ENCODE measurements at places on chromosomes 16 and 17.

DNA sequence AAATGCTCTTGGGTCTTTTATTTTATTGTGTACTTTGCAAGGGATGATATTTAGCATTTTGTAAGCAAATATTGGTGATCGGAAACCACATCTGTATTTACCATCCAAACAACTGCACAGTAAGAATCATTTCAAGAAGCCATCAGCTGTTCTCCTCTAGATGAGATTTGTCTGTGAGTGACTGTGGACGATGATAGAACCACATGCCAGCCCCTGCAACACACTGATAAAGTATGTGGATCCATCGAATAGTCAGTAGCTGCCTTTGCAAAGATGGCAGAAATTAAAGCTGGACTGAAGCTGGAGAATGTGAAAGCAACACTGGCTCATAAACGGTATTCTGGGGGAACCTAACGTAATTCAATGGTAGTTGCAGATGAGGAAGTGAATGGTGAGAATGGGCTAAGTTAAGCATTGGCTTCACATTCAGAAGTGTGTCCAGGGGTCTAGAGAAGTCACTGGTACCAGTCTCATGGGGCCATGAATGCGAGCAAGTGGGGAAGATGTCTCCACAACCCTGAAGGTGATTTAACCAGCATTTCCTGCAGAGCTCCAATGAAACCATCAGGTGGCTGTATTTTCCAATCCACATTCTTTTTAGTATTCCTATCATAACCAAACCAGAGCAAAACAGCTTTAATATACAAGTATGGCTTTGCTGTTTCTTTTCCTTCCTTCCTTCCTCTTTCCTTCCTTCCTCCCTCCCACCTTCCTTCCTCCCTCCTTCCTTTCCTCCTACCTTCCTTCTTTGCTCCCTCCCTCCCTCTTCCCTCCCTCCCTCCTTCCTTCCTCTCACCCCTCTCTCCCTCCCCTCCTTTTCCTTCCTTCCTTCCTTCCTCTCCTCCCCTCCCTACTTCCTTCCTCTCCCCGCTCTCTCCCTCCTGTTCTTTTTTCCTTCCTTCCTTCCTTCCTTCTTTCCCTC lies 169.4 kb downstream of the ABCA8 start:
- DNase-seq, result no peak

DNA sequence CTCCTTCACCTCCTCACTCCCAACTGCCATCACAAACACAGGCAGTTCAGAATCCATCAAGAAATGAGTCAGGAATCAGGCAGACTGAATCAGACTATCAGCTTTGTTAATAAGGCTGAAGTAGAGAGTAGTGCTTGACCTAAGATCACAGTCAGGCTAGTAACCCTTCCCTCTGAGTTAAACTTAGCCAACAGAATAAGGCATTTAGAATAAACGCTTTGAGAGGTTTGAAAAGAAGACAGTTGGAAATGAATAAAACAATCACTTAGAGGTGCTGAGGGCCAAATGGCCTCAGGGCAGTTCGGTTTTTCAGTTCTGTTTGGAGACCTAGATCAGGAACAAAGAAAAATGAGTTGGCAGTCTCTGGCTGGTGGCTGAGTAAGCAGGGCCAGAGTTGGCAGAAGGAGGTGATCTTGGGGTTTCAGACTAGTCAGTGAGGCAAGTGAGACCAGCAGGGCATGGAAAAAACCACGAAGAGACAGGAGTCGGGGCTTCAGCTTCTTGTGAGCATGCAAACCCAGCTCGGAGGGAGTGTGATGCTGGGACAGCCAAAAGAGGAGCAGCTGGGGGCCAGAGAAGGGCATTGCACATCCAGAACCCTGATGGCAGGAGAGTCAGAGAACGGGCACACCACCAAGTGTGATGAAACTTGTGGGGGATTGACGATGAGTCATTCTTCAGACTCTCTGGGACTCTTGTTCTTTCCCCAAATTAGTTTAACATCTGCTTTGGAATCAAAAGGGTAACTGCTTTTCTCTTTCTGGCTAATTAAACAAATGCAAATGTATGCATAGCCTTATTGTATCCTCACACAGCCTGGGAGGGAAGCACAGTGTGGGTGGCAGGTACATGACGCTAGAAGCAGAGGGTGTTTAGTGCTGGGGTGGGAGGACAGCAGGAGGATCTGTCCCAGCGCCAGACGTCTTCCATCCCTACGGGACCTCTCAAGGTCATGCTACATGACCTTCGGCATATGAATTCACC lies 54.8 kb downstream of the SPECC1 start:
- peak; percentile 80 for DNase-seq

DNA sequence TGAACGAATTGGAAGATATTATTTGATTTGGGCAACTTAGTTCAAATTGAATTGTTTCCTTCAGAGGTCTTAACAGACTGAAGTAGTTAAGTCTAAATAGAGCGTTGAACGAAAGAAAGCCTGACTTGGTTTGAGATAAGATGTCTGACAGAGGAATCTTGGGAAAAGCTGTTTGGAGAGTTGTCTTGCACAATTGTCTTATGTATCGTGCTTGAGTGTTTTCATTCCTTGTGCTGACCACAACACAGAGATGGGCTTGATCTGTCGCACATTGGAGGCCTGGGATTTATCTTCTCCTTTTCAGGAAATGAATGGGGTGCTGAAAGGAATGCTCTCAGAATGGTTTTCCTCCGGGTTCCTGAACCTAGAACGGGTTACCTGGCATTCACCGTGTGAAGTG lies 7.8 kb downstream of the MLYCD start:
- no peak for DNase-seq

DNA sequence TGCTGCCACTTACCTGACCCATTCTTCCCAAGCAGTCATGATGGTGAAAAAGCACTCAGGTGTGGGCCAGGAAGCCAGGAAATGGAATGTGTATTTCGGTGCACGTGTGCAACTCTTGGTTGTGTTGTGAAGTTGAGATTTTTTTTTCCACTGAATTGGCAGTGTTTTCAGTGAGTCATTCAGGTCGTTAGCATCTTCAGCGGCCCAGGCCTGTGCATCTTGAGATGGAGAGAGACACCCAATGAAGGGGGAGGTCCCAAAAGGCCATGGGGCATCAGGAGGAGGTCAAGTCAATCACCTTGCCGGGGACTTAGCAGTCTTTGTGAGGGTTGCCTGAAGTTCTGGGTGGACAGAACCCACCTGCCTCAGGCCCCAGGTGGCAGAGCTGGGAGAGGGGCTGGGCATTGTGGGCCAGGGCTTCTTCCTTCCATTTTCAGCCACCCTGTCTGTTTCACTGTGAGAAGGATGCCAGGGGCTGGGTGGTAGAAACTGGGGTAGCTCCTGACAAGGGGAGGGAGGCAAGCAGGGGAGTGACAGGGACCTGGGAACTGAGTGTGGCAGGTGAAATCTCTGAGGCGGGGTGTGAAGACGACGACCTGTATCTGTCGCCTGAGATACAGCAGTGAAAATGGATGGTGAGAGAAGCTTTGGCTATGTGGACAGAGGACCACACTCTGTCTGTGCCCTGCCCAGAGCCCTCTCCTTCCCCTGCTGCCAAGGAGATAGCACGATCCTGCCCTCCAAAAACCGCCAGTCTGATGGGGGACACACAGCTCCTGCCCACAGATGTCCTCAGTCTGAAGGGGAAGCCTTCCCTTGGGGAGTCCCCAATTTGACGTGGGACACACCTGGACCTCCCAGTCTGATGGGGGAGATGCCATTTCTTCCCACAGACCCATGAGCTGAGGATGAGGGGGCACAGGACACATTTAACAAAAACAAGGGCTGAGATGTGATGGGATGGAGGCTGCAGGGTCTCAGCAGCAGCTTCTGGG lies 11.9 kb downstream of the TBKBP1 start:
- DNase-seq, result no peak

DNA sequence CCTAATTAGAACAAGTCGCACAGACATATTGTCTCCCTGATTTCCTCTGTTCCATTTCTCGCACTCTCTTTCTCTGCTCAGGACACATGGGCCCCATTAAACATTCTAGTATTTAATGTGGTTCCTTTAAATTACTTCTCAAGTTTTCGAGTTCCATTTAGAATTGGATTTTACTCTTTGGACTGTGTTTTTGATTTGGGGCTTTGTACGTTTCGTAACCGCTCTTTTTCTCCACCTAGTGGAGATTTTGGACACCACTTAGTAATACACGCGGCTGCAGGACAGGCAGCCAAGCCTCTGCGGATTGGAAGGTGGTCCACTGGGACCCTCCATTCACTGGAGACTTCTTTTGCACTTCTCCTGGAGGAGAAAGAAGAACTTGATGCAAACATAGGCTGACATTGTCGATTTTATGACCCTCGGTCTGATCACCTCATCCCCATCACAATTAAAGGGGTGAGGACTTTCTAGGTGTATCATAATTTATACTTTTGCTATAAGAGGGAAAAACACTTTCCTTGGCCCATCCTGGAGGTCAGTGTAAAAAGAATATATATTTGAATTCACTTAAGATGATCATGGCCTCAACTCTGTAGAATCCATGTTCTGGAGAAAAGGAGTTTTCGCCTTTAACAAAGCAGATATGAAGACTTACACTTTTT lies 85.7 kb downstream of the NOG start:
- DNase-seq, result no peak

- DNase-seq, result no peak
Measured at GRCh38 chr17:75416006-75416405, 10.5 kb upstream of the GRB2 start.

DNA sequence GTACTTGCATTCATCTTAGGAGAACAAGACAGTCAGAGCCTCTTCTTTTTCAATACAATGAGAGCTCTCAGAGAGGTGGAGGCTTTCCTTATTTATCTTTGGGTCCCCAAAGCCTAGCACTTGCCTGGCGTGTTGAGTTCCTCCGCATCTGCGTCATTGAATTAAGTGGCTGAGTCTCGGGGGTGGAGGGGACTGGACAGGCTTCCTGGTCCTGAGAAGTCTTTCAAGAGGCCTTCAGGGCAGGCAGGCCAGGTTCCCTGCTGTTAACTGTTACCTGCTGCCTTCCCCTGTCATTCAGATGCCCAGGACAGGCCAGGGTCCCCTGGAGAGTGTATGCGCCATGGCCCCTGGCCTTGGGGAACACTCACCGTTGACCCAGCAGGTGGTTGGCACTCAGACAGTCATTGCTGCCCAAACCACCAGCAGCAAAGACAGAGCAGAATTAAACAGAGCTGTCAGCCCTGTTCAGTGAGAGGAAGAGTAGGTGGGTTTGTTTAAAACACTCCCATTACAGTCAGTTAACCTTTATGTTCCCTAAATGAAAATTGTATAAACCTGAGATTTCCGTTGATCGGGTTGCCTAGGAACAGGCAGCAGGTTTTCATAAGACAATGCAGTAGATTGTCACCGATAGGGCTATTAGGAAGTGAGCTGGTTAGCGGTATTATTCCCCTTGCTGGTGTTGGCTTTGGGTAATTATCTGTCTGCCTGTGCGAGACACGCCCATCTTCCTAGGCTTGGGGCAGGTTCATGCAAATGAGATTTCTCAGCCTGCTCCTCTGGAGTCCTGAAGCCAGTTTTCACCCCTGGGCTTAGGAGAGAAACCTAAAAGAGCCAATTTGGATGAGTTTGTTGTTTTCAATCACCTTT lies 132.7 kb downstream of the CCDC182 start:
- DNase-seq, result no peak

DNA sequence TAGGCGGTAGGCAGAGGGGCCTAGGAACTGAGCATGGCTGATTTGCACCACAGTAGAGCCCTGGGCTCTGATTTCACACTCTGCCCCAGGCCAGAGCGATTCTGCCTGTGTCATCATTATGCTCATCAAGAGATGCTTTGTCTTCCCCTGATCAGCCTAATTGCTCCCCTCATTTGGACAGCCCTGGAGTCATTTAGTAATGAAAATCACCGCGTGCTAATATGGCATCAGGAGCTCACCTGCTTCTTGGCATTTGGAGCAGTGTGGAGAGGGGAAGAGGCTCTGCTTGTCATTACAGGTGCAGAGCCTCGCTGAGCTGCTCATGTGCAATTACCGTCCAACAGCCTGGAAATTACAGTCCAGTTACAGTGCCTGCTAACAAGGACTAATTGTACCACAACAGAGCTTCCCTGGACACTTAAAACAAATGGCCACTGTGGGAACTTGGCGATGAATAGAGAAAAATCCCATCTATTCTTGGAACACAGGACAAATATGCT lies 157.1 kb upstream of the WSCD1 start:
- no peak for DNase-seq

DNA sequence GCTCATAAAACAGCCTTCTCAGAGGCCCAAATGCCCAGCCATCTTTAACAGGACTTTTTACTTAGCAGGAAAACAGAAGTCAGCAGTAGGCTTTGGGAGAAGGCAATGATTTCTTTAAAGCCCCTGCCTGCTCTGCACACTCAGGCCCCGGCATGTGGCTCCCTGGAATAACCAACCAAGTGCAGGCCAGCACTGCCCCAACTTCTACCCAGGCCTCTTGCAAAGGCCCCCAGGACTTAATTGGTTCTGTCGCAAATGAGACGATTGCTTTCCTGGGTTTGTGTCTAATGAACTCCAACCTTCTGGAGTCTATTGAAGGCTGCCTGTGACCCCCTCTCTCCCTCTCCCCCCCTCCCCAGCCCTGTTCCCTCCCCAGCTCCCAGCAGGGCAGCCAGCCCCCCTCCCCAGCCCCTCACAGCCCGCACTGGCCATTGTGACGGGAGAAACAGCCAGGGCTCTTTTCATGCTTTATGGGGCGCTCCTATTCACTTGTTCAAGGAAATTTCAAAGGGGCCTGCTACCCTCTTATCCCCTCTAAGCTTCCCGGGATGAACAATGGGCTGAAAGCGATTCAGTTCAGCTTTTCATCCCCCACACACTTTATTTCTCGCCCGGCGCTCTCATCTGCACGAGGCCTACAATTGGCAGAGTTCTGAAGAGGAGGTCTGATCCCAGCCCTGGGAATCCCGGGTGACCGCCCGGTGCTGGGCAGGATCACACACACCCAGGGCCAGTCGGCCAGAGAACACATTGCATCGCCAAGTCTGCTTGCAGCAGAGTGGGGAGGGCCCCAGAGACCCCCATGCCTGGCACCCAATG lies 15.5 kb downstream of the AXIN2 start:
- DNase-seq, result no peak

GRCh38 chr17:9818760-9819159 lies 3.1 kb downstream of the GSG1L2 start:
- DNase-seq, result no peak

GRCh38 chr17:16197276-16197675 lies 18.1 kb downstream of the NCOR1 start:
- DNase-seq, result no peak

- DNase-seq, result no peak
Measured at GRCh38 chr16:75019007-75019406, 20.2 kb downstream of the ZNRF1 start.

DNA sequence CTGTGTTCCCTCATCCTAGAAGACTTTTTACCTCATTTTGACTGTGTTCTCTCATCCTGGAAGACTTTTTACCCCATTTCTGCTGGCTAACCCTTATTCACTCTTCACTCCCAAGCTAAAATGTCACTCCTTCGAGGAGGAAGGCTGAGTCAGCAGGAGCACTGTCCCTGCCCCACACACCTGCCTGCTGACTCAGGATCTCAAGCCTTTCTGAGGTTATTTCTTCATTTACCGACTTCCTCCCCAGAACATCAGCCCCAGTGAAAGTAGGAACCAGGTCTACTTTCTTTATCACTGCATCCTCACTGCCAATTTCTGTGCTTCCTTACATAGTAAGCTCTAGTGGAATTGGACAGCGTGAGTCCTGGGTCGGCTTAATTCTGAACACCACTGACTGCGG lies 220.6 kb downstream of the HS3ST4 start:
- DNase-seq, result no peak

All from inflammatory macrophage (primary cell).